Neural progenitor cell (in vitro differentiated cells): ENCODE measurements at places on chromosomes 6 and 20. TPM values are rescaled to one million over a fixed set of nuclear protein-coding genes. Genes with fewer than 3 reads are reported as not detected.

Gene STX11
- total RNA-seq = 0.06 TPM in 1 of 2 replicates, not detected in the other

Gene NHLRC1
- total RNA-seq = not detected in 2 replicates

DNA sequence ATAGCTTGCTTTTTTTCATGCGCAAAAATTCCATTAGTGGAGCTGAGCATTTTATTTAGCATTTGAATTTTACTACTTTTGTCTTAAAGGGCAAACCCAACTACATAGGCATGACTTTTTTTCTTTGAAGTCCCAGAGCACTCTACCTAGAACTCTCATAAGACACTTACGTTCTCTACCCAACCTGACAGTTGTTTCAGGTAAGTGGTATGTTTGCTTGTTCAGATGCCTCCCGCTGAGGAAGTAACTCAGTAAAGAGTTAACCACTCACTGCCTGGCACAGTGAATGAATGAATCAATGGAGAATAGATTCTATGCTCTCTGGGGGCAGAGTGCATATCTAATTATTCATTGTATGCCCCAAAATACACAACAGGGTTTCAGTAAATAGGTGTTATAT lies 212.3 kb upstream of the PRDM1 start:
- DNase-seq = no peak

DNA sequence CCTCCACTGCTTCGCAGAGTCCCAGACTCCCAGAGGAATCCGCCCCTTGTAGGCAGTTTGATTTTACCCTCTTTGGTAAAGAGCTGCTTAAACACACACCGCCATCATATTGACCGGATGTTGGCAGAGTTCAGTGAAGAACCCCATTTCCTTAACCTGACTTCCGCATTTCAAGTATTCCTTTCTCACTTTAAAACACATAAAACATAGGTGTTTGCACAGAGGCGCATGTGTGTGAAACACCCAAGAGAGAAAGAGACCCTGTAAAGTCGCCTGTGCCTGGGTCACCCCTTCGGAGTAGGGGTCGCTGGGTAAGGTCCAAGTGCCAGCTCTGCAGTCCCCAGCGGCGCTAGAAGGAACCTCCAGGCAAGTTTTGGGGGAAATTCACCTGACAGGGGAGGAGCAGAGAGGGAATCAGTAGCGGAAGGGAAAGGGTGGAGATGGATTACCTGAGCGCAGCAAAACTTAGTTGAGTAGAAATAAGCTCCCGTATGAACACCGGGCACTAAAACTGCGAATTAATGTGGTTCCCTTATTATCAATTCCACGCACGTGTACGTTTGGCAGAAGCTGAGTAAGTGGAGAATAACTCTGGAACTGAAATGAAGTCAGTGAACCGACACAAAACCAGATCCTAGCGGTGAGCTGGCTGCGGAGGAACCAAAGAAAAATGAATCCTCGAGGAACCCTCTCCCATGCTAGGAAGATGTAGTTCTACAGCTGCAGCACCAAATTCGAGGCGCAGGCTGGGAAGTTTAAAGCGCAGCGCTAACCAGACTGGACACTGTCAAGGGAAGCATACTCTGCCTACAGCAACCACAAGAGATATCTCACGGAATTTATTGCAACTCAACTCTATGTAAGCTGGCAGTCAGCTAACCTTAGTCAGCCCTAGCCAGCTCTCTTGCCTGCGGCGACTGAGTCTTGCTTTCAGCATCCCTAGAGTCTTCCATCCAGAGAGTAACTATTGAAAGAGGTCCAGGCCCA lies 3.5 kb upstream of the HTR1B start:
- peak; percentile 56 for DNase-seq

DNA sequence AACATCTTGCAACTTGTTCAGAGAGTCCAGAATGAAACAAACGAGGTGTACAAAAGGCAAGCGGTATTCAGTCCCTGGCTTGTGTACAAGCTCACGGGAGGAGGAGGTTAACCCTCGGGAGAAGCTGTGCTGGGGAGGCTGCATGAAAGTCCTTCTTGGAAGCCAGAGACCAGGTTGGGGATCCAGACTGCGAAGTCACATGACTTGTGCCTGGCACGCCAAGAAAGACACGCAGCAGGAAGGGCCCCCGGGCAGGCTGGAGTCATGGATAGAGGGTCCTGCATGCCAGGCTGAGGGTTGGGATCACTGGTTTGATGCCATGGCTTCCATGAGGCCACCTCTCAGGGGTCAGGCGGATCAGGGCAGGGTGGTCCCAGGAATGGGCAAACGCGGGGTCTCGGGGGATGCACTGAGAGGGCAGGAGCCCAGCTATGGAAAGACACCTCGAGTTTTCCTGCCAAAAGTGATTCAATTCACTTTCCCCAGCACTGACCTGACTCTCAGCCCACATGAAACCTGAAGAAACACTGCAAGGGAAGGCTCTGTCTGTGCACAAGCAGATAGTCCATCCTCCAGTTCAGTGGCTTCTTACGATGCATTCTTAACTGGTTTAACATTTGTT lies 79.4 kb downstream of the DLL1 start:
- DNase-seq = no peak

DNA sequence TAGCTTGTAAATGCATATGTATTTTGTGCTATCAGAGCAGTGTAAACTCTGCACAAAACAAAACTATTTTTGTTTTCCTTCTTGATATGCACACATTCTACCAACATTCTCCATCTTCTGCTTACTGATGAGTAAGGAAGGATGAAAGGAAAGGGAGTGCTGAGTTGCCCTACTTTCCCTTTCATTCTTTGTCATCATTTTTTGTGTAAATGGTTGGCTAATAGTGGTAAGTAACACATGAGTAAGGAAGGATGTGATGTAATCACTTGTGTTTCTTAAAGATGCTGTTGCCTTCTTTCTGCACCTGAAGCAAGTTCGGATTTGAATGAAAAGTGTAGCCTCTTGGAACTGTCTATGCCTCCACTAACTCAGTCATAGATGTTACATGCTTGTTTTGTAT lies 4.6 kb upstream of the REV3L start:
- DNase-seq = no peak

Gene MYL9
- total RNA-seq = 12.4 and 22.9 TPM in 2 replicates

Gene GMEB2
- total RNA-seq = 8.0 and 18.6 TPM in 2 replicates

Gene MUC21
- not detected in 2 replicates for total RNA-seq

GRCh38 chr6:127539272-127539671 lies 20.1 kb upstream of the MTCL3 start:
- no peak for DNase-seq

Gene SLCO4A1
- total RNA-seq = 0.88 and 3.1 TPM in 2 replicates

Gene ZNF391
- 9.6 and 16.5 TPM in 2 replicates for total RNA-seq

GRCh38 chr6:133888929-133889556 lies at the start of gene TCF21:
TSS of gene TCF21 (plus strand) at chr6:133889113. CDS start at chr6:133889398, 285 bp downstream.
- peak; percentile 77 for DNase-seq

GRCh38 chr20:33843854-33844253 lies 32.7 kb downstream of the CHMP4B start:
- DNase-seq = no peak

Gene SIRPA
- total RNA-seq = 5.1 and 7.8 TPM in 2 replicates

DNA sequence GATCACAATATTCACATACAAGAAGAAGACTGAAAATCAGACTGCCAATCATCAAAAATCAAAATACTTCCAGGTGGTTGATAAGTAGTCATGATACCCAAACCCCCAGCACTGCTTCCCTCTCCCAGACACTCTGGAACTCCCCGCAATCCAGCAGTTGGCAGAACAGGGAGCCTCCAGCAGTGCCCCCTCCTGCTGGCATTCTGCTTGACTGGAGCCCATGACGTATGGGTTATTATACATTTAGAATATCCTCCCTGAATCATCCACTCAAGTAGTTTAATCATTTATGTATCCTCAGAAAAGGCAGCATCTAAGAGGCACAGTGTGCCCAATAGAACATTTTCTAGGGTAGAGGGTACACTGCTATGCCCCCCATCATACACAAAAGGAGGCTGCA lies 9.3 kb upstream of the OGFRL1 start:
- DNase-seq = no peak

Gene REV3L
- total RNA-seq = 14.0 and 23.5 TPM in 2 replicates

Gene C20orf204
- total RNA-seq = 0.04 and 0.96 TPM in 2 replicates

- DNase-seq = no peak
These were observed 61.4 kb upstream of the JARID2 start for GRCh38 chr6:15184441-15184861.

GRCh38 chr6:117915846-117916245 lies 8.8 kb downstream of the SLC35F1 start:
- no peak for DNase-seq

- no peak for DNase-seq
These were observed 97.0 kb downstream of the NRN1 start for GRCh38 chr6:5909721-5910120.

Gene TRIM15
- not detected in 2 replicates for total RNA-seq

Gene MYH7B
- total RNA-seq = 0.03 TPM in 1 of 2 replicates, not detected in the other

DNA sequence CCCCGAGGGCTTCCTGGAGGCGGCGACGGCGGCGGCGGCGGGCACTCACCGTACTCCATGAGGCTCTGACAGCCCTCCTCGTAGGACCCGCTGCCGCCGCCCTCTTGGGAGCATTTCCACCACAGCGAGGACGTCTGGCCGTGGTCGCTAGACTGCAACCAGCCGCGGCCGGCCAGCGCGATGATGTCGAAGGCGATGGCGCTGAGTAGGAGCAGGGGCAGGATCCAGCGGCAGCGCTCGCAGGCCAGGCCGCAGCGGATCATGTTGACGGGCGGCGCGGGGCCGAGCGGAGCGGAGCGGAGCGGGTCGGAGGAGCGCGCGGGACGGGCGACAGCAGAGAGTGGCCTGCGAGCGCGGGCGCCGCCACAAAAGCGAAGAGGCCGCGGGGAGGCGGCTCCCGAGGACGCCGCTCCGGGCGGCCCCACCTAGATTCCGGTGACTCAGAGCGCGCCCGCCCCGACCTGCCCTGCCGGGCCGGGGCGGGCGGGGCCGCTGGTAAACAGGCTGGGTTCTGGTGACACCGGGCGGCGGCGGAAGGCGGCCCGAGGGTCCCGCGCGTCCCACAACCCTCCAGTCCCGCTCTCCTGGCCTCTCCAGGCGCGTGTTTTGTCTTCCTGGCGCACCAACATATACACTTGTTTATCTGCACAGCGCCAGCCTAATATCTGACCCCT lies at the start of gene PERP:
PERP (minus strand) TSS at position 342 of the 674 bp plus-strand sequence; CDS start at position 263, 79 bp downstream.
- peak; percentile 79 for DNase-seq

- DNase-seq = peak; percentile 49
These were observed 161.4 kb downstream of the LY86 start for GRCh38 chr6:6749702-6750491.

DNA sequence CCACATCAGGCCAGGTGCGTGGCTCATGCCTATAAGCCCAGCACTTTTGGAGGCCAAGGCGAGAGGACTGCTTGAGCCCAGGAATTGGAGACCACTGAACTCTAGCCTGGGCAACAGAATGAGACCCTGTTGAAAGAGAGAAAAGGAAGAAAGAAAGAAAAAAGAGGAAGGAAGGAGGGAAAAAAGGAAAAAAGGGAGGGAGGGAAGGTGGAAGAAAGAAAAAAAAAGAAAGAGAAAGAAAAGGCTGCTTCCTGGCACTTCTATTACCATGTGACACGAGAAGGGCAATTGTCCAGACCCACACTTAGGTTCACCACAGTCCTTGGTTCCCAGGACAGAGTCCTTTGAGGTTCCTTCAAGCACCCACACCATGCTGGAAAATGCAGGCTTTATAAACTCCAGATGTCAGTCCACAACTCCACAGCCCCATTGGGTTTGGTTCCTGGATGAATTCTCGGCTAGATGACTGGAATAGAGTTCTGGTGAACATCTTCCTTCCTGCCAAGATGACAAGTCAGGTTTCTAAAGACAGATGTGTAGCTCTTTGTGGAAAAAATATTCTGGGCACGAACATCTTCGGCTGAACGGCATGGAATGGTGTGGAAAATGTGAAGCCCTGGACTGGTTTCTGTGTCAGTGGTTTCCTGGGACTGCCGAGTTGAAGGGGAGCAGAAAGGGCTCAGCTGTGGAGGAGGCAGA lies 32.5 kb downstream of the NT5E start:
- DNase-seq = no peak

DNA sequence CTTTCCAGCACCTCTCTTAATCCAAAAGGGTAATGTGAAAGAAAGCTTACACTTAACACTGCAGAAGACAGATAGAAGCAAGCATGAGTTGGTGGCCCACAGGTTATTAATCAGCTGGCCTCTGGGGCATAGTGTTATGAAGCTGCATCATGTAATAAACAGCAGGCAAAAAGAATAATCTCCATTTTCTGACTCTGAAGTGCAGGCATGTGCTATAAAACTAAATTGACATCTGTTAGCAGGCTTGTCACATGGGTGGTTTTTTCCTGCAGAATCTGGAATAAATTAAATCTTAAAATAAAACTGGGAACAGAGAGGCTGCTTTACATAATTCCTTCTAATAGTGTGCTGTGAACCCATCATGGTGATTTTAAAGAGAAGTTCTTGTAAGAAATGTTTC lies 73.3 kb downstream of the METTL24 start:
- no peak for DNase-seq

- DNase-seq = no peak
These were observed 92.9 kb upstream of the BHLHE23 start for GRCh38 chr20:63099456-63100173.

Gene LY6G6D
- 0.90 TPM in 1 of 2 replicates, not detected in the other for total RNA-seq

DNA sequence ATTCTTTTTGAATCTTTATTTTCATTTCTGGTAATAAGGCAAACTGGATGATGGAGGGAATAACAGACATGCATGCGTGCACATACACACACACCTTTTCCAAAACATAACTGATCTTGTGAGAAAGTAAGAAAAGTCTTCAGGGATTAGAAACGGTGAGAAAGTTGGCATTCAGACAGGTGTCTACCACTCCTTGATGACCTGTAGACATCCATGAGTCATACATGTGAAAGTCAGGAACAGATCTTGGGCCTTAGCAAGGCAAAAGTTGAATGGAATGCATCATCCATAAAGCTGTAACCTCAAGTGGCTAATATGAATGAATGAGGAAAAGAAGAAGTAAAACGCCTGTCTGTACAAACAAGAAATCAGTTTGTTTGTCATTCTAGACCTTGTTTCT lies 97.3 kb downstream of the GRIK2 start:
- no peak for DNase-seq

DNA sequence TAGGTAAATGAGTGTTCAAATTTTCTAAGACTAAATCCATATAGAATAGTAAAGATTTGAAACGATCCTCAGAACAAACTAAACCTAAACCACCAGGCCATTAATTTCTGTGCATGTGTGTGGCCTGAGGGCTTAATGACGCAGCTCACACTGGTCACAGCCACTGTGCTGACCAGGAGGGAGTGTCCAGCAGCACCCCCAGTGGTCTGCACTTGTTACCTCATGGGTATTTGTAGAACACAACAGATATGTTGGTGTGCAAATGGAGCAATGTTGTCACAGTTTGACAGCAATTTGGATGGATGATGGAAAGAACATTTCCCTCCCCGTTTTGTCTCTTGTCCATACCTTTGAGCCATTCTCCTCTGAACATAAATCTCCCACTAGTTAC lies 122.4 kb upstream of the EXOC2 start:
- peak; percentile 58 for DNase-seq

Gene LAMA2
- total RNA-seq = 0.68 and 1.5 TPM in 2 replicates

- no peak for DNase-seq
These were observed 306.6 kb downstream of the PRKN start for GRCh38 chr6:162421004-162421403.

Gene CDK5RAP1
- 42.0 TPM in 2 replicates for total RNA-seq
